Muscle of back (tissue), 13 donors: ENCODE measurements at places on chromosomes 11 and 22. TPM values are rescaled to one million over a fixed set of nuclear protein-coding genes. Genes with fewer than 3 reads are reported as not detected.

The TUBA8 gene
- polyA plus RNA-seq: 21.9 TPM

The CRYBB2 gene
- polyA plus RNA-seq: 0.19 TPM

The DESI1 gene
- polyA plus RNA-seq: 16.4 TPM

The OR52H1 gene
- not detected for polyA plus RNA-seq

The SYCE3 gene
- not detected for polyA plus RNA-seq

- no peak for DNase-seq
These were observed 69.4 kb downstream of the RBFOX2 start for GRCh38 chr22:35959121-35959800.

GRCh38 chr11:46890665-46891064 is 27.7 kb downstream of the LRP4 start:
- DNase-seq: no peak

DNA sequence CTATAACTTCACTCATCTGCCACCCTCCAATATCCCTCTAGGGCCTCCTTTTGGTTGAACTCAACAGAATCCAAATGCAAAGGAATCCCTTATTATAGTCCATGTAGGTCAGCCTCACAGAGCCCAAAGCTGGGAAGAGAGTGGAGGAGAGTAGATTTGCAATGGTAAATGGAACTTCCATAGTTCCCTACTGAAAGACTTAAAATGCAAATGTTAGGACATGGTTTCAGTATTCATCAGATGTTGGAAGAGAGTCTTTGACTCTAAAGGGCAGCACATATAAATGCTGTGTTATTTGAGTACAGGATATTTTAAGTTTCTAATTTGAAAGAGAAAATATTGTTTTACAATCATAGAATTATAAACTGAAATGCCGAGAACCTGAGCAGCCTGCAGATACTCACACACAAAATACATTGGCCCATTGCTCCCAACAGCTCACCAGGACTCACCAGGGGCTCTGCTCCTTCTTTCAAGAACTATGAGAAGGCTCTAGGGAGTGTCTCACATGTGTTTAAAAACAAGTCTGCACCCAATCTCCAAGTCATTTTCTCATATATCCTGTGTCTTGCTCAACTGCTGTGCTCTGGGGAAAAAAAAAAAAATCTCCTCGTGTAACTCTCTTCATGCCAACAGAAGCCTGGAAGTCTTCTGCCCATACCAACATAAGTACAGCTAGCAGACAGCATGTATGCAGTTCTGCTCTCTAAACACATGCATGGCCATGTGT is 39.6 kb downstream of the SYT9 start:
- DNase-seq: no peak

GRCh38 chr22:38413085-38414008 is 41.7 kb downstream of the KCNJ4 start:
- DNase-seq: peak; percentile 77

GRCh38 chr11:59216641-59217564 is 4.2 kb upstream of the MPEG1 start:
- peak; percentile 72 for DNase-seq

- no peak for DNase-seq
These were observed 4.3 kb upstream of the TSKU start for GRCh38 chr11:76778874-76779273.

DNA sequence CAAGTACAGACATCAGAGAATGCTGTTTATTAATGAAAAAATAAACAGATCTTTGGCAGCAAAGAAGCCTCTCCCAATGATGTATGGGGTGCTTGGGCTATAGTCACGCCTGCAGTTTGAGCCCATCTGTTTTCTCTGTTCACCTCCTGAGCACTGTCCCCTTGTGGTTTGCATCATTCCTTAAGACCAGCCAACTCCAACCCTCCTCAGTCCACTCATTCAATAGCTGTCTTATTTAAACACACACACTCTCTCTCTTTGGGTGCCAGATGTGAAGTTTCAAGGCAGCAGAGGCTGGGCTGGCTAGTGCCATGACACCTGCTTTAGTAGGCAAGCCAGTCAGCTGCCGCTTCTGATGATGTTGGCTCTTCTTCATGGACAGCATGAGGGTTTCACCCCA is 58.1 kb downstream of the POLD3 start:
- DNase-seq: peak; percentile 91
